Endothelial cell of umbilical vein (primary cell): ENCODE measurements at places on chromosomes 13 and 19. TPM values are rescaled to one million over a fixed set of nuclear protein-coding genes. Genes with fewer than 3 reads are reported as not detected.

GRCh38 chr19:49113762-49114629 lies at the start of gene LIN7B:
Gene LIN7B (plus strand): TSS chr19:49114370. CDS start chr19:49114405, 35 bp downstream.
- peak; percentile 74 for DNase-seq

Gene LYPD5
- not detected in 2 replicates for total RNA-seq

DNA sequence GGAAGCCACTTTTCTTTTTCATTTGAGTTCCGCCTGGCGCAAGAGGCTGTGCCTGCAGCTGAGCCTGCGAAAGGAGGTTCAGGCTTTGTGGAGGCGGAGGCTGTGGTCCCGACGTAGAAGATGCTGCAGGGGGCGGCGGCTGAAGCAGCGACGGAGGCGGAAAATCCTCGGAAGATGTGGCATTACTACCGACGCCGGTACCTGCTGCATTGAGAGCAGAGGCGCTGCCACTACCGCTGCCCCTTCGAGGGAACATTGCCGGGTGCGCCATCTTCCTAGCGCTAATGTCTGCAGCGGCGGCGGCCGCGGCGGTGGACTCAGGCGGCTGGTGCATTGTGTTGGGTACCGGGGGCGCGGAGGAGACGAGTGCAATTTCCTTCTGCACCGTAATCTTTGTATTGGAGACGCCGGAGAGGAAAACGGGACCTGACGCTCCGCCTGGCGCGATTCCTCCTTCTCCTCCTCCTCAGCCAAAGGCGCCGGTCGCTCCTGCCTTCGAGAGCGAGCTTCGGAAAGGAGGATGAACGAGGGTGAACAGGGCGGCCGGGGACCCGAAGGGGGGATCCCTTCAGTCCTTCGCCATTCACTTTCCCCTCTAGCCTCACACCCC lies at the start of gene TSC22D1:
Gene TSC22D1, minus strand, starts transcription at position 590 of the 610 bp plus-strand sequence. Its CDS starts 256 bp downstream, at position 334.
- peak; percentile 62 for DNase-seq

DNA sequence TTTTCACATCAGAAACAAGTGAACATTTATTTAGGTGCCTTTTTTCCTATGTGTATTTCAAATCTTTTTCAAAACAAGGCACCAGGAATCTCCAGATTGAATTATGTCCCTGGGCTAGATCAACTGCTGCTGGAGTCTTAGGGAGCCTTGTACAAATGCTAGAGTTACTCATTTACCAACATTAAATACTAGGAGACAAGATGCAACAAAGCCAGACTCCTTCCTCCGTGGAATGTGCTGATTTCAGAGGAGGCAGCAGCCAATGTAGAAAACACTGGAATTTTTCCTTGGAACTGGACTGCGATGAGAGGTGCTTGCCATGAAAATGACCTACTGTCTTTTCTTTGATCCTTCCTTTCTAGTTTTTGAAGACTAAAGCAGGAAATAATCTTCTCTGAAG lies 1514.7 kb upstream of the MIR17HG start:
- no peak for DNase-seq

DNA sequence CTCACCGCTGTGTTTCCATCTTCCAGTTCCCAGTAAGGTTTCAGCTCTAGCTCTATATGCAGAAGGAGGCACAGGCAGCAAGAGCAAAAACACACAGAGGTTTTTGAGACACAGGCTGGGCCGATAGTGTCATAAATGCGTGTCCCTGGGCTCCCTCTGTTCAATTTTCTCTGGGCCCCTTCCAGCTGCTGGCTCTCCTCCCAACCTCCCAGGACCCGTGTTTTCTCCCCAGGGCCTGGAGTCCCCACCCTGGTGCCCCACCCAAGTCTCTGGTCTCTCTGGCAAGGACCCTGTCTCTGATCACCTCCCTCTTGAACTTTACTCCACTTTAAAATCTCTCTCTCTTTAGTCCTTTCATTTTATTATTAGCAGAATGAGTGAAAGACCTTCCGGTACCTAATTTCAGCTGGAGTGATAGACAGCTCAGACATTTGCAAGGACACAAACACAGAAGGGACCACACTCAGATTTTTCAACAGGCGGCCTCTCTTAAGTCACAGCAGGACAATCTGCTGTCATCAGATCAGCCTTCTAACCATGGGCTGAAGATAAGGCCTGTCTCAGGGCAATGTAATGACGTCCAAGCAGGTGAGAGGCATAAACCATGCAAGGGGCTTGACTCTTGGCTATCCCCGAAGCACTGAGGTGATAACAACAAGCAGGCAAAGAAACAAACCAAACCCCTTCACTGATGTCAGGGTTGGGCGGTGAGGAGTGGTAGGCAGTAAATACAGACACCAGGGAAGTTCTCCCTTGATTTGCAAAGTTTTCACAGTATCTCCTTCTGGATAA lies 190.0 kb upstream of the IRS2 start:
- DNase-seq: no peak

GRCh38 chr13:62129000-62129551 lies 713.4 kb upstream of the PCDH20 start:
- DNase-seq: no peak

Gene KRTDAP
- total RNA-seq: not detected in 2 replicates

- DNase-seq: no peak
Observed at GRCh38 chr13:25300861-25301346, 521 bp upstream of the NUP58 start.

DNA sequence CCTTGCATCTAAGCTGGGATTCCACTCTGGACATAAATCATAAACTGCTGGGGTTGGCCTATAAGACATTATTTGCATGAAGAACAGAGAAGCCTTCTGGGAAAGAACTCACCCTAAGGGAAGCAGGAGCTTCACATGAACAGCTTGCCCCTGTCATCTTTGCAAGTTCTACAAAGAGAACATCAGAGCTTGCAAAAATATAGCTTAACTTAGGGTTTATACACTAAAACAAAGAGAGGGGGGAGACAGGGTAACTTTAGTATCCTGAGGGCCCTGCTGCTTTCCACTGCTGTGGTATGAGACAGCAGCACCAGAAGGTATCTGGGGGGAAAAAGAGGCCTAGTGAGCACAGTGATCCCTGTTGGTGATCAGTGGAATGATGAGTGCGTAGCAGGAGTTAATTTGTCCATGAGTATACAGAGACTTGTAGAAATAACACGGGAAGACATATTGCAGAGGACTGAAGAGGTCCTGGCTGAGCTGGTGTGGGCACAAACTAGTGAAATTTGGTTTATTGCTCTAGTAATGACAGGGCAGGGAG lies 116.1 kb upstream of the TSC22D1 start:
- DNase-seq: no peak

Gene GJB2
- total RNA-seq: not detected in 2 replicates

Gene SCEL
- total RNA-seq: not detected in 2 replicates

GRCh38 chr19:1746401-1747284 lies 6.7 kb upstream of the ONECUT3 start:
- no peak for DNase-seq

DNA sequence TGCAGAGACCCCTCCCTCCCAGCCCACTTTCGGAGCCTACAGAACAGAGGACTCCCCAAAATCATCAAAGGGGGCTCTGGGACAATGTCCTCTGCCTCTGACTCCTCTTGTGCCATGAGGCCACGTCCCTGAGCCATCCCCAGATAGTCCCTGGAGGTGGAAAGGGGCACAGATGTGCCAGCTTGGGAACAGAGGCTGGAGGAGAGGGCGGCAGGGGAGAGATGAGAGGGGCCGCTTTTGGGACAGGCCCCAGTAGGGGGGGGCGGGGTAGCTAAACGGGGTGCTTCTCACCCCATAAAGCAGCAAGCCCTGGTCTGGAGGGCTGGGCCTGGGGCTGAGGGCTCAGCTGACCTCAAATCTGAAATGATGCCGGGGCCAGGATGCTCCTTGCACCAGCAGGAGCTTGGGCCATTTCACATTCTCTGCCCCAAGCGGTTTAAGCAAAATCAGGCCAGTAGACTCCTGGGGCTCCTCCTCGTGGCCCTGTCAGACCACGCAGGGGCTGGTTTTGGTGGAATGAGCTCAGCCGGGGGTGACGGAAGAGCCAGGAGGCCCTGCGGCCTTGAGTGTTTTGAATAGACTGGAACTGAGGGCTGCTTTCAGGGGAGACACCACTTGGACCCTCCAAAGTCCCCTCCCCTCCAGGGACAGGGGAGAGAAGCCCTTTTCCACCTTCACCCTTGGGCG lies 27.1 kb downstream of the ONECUT3 start:
- DNase-seq: no peak

DNA sequence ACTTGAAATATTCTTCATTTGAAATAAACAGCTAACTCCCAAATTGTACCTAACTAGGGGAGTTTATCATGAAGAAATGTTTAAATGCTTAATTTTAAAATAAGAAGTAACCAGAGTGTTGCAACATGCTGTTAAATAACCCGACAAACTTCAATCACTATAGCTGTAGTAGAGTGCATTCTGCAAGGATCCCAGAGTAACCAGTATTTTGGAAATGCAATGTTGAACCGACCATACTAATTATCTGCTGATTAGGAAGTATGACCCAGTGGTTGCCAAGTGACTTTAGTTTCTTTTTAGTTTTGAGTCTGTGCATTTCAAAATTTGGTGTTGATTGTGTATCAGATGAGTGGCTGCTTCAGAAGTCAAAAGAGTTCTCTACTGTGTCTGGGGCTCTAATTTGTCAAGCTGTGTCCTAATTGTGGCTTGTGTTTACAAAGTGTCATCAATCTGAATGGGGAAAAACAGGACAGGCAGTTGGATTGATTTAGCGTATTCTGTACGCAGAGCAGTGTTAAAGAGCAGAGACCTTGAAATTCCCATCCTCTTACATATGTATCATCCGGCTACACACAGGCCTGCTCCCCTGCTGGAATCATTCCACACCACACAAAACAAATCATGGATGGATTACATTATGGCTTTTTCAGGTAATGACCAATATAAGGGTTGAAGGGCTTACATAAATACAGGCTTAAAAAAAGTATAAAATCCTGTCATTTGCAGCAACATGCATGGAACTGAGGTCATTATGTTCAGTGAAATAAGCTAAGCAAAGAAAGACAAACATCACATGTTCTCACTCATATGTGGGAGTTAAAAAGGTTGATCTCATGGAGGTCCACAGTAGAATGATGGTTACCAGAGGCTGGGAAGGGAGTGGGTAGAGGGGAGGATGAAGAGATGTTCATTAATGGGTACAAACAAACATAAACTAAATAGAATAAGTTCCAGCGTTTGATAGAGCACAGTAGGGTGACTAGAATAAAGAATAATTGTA lies 351.5 kb downstream of the KLF12 start:
- DNase-seq: no peak

DNA sequence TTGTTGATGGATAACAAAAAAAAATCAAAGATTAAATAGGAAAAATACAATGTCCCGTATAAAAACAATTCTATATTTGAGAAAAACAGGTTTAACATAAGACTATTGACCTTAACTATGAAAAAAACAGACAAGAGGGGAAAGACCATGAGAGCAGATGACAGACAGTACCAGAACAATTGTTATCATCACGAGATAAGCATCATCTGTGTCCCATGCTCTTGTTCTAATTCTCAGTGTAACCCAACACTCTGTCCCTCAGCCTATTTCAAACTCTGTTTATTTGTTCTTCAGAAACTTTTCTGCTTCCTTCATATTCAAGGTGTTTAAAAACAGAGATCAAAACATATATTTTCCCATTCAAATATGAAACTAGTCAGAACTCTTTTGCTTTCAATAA lies 216.4 kb downstream of the PCDH9 start:
- DNase-seq: no peak

DNA sequence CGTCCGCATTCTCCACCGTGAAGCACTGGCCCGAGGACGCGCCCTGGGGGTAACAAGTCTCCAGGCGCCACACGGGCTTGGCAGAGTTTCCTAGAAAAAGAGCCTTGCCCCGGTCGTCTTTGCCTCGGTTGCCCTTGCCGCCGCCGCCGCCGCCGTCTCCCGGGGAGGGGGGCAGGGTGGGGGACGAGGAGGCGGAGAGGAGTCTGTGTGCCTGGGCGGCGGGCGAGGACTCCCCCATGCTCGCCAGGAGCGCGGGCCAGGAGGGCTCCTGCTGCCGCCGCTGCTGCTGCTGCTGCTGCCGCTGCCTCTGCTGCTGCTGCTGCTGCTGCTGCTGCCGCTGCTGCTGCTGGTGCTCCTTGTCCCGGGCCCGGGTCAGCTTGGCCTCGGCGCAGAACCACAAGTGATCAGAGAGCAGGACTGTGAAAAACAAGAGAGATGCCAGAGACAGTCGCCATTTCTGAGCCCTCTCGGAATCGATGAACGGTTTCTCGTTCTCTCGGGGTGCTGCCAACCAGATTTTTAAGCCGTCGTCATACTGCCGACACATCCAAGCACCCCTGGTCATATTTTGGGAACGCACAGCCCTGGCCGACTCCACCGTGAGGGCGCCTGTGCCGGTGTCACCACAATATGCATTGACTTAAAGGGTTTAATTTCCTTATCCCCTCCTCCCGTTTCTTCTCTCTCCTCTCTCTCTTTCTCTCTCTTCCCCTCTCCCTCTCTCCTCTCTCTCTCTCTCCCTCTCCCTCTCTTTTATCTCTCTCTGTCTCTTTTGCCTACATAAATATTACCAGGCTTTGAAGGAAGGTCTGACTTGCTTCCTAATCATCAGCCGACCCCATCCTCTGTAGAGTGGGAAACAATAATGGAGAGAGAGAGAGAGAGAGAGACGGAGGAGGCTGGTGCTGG lies 349.1 kb downstream of the LIG4 start:
- DNase-seq: peak; percentile 52

- peak; percentile 90 for DNase-seq
Observed at GRCh38 chr19:37691881-37692504, 27.6 kb downstream of the ZNF607 start.

- DNase-seq: no peak
Observed at GRCh38 chr13:20129076-20129475, 31.8 kb downstream of the GJA3 start.

GRCh38 chr13:20065516-20065915 lies 95.3 kb downstream of the GJA3 start:
- no peak for DNase-seq

- DNase-seq: peak; percentile 51
Observed at GRCh38 chr19:14472202-14472938, 2.8 kb downstream of the PTGER1 start.

GRCh38 chr19:52188822-52189734 lies 774 bp upstream of the PPP2R1A start:
- DNase-seq: no peak

DNA sequence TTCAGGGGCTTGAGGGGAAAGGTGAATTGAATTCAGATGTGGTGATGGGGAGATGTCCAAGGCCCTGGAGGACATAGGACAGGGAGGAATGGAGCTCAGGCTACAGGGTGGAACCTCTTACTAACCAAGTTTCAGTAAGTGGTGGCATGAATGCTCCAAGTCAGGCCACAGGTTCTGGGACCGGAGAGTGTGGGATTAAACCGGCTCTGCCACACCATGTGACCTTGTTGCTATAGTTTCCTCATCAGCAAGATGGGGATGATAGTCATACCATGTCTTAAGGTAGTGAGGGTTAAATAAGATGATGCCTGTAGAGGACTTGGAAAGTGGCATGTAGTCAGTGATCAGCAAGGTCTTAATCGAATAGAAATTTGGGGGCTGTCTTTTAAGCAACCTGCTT lies 16.3 kb downstream of the GPR183 start:
- no peak for DNase-seq

DNA sequence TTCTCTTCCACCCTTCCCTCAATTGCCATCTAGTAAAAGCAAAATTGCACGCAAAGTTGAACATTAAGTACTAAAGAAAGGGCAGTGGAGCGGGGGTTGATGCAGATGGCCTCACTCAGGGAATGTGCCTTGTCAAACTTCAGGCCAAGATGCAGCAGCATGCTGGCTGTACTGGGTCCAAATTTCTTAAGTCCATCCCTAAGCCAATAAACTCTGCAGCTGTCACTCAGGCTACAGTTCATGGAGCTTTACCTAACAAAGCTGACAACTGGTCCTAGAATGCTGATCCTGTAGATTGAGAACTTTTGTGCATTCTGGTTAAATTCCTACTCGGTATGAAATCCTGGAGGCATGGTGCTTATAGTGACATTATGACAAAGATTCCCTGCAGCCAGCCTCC lies 88.4 kb downstream of the FOXO1 start:
- DNase-seq: no peak

GRCh38 chr19:33673258-33673875 lies 51.6 kb downstream of the CHST8 start:
- no peak for DNase-seq

GRCh38 chr13:86601351-86601750 lies 802.1 kb upstream of the SLITRK6 start:
- no peak for DNase-seq
